ENCODE measurements at places on chromosomes 13 and 19.

GRCh38 chr19:16825312-16826052, 3.7 kb upstream of the SIN3B start:
- no peak for DNase-seq

DNA sequence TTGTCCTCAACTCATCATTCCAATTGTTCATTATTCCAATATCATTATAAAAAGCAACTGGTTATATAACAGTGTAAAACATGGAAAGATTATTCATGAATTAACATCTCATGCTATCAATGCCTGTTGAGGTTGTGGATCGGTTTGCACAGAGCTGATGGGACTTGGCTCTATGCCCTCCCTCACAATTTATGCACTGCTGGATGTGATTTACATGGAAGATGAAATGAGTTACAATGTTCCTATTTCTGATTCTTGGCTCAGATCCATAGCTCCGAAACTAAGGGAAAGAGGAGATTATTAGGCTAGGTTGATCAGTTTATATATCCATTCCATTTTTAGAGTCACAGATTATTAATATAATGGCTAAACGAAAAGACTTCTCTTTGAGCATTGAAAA, 38.6 kb downstream of the SCEL start:
- DNase-seq: no peak

- peak; percentile 38 for DNase-seq
These were observed 5.0 kb upstream of the BSG start for GRCh38 chr19:567296-567900.

GRCh38 chr13:71799324-71799723, 67.7 kb downstream of the DACH1 start:
- no peak for DNase-seq

- peak; percentile 52 for DNase-seq
These were observed 1531.7 kb upstream of the SPRY2 start for GRCh38 chr13:81872581-81872980.

DNA sequence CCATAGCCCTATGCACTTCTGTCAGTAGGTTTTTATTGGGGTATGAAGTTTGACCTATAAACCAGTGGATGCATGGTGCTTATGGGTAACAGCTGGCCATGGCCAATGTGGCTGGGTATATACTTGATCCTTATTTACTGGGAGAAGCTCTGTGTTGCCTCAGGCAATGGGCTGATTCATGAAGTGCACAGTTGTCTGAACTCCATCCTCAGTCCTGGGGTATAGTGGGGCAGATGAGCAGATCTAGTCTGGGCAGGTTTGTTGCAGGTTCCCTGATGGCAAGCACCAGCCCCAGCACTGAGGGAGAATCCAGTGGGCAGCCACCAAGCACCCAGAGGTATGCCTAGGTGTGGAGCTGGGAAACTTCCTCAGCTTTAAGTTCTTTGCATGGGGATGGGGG, 274.4 kb downstream of the TDRD3 start:
- DNase-seq: no peak

GRCh38 chr19:38647966-38648768, 718 bp downstream of the ACTN4 start:
- no peak for DNase-seq

GRCh38 chr13:70386919-70387318, 278.7 kb upstream of the KLHL1 start:
- DNase-seq: no peak

- DNase-seq: peak; percentile 30
These were observed 58.0 kb downstream of the ERCC5 start for GRCh38 chr13:102903659-102904407.

GRCh38 chr19:5635427-5635826, 12.5 kb downstream of the SAFB start:
- DNase-seq: no peak

DNA sequence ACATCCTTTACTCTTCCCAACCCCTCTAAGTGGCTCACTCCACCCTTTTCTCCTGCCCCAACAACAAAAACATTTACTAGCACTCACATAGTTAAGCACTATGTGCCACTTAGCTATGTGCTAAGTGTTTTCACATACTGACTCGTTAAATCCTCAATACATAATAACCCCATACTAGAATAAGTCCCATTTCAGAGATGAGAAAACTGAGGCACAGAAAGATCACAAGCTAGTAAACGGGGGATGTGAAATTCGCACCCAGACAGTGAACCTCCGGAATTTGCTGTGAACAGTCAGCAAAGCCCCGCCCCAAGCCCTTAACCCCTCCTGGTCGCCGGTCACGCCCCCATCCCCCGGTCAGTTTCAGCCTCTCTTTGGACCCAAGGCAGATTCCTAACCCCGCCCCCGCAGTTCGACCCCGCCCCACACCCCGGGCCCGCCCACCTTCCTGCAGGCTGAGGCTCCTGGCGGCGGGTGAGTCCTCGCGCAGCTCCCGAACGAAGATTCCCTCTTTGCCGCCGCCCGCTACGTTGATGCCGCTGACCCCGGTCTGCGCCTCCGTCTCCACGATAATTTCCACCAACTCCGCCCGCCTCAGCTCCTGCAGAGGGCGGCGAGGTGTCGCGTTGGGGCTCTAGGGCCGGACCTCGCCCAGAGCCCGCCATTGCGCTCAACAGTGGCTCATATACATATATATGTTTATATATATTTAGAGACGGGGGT, 9.8 kb downstream of the PRX start:
- DNase-seq: peak; percentile 87

GRCh38 chr19:44689290-44690130, 9.4 kb upstream of the CEACAM16 start:
- peak; percentile 73 for DNase-seq

GRCh38 chr19:41860419-41861115, 512 bp downstream of the RPS19 start:
- no peak for DNase-seq

- DNase-seq: no peak
These were observed 206.3 kb downstream of the RAP2A start for GRCh38 chr13:97640268-97640667.

DNA sequence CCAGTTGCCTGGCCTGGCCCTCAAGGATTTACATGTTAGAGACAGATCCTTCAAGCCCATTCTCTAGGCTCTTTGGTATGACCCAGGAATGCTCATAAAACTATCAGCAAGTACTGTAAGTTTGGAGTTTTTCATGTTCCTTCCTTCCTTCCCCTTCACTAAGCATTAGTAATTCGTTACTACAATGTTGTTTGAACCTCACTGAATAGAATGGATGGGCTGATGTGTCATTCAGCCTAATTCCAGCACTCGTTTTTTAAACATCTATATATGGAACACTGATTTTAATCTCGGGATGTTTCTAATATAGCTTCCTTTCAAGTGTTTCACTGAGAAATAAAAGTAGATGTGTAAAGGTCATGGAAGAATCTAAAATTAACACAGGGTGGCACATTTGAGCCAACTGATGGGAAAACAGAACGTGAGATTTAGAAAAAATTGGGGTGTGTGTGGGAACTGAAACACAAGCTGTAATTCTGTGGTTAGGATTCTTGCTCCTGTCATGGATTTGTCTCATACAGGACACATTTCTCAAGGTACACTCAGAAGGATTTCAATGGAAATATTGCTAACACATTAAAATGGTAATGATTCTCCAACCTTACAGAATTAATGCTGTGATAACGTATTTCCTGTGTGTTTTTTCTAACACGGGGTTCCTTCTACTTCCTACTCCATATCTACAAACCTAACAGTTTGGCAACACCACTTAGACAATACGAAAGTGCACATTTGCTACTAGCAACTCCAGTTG, 93.4 kb downstream of the FLT1 start:
- DNase-seq: peak; percentile 53

DNA sequence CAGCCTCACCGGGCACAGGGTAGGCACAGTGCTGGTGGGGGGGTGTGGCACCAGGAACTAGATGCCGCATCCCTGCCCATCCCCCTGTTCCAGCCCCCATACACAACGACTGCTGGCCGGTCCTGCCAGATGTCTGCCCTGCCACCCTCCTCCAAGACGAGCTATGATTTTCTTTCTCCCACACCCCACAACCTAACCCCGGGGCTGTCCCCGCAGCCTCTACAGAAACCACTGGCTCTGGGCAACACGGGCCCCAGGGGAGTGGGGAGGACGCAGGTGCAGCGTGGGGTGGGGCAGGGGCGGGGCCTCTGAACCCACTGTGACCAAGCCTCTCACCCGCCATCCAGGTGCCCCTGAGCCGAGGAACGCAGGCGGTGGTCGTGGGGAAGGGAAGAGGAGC, 15.5 kb downstream of the PGLS start:
- no peak for DNase-seq

GRCh38 chr13:75226092-75226491, 255.9 kb downstream of the TBC1D4 start:
- DNase-seq: no peak

DNA sequence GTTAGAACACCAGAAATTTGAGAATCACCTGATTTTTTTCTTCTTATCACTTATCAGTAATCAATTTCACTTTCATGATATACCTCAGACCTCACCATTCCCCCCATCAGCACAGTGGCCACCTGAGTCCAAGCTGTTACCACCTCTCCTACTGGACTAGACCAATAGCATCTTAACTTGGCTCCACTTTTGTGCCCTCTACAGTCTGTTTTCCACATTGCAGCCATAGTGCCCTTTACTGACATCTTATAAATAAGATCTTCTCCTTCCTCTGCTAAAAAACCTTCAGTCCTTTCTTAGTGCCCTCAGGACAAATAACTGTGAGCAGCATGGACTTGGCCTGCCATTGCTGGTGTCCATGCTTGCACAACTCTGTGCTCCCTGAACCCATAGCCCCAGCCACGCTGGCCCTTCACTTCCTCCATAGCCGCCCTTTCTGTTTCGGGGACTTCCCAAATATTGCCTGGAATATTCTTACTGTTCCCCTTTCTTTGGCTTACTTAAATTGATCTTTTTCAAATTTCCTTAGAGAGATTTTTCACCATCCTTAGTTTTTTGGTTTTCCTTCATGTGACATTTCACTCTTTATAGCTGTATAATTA, 380.8 kb downstream of the LMO7 start:
- DNase-seq: peak; percentile 41

DNA sequence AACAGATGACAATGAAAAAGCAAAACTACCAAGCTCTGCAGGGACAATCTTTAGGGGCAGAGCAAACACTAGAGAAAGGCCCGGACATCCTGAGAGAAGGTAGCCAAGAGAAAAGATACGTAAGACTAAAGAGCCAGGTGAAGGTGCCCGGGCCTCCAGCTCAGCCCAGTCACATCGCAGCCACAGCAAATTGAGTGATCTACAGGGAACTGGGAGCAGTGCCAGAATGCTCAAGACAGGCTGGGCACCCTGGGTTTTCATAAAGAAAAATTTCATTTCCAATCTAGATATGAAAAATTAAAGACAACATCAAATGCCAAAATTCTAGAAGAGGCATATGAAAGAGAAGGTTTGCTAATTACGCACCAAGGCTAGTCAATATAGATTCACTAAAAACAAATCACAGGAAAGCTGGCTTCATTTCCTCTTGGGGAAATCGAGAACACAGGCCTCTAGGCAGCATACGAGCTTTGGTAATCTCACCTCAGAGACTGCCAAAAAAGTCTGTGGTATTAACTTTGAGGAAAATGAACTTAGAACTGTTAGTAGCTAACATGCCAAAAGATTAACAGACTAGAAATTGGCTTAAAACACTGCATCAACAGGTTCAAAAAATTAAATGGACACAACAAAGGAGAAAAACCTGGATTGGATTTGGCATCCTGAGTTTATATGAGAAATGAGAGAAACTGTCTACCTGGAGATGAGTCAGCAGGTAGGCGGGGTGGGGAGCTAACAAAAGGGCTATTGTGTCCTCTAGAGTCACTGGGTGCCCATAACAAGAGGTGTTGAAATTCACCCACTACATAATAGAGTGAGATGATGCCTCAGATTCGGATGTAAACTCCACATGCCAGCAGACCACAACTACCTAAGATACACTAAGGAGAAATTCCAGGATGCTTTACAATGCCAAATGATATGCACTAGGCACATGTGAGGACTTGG, 6.6 kb downstream of the ANKRD10 start:
- no peak for DNase-seq

- no peak for DNase-seq
These were observed 63.1 kb downstream of the COG3 start for GRCh38 chr13:45527699-45528462.

DNA sequence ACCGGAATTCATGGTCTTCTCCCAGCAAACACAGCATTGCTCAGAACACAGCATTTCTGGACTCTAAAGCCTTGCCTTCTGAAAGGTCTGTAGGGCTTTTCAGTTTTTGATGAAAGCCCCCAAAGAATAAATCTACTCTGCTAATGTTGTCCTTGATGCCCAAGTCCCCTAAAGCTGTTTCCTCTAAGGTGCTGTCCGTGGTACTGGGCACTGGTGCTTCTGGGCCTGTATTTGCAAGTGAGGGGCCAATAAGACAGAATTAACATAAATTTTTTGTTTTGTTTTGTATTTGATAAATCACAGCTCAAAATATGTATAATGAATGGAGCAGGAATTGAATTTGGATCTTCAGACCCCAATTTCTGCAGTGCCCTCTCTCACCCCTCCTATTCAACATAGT, 12.1 kb upstream of the LGALS13 start:
- DNase-seq: peak; percentile 17

DNA sequence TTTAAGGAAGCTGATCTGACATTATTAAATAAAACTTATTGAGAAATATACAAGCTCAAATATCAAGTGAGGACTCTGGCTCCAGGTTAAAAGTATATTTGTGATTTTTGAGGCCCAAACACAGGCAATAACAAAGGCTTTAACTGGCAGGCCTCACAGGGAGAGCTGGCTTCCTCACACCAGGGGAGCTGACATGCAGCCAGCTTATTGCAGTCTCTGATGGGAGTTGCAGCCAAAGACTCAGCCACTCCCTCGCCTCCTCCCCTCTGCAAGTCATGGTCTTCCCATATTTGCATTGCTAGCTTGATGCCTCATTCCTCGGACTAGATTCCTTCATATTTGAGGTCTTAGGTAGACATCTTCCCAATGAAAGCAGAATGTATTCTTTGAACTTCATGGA, 647.1 kb upstream of the SLITRK6 start:
- DNase-seq: no peak

GRCh38 chr19:48987323-48987722, 5.8 kb downstream of the GYS1 start:
- DNase-seq: no peak

GRCh38 chr13:41456768-41457588, at the start of gene RGCC:
Gene RGCC (plus strand): TSS chr13:41457550. CDS start chr13:41457708, 158 bp downstream.
- peak; percentile 78 for DNase-seq

DNA sequence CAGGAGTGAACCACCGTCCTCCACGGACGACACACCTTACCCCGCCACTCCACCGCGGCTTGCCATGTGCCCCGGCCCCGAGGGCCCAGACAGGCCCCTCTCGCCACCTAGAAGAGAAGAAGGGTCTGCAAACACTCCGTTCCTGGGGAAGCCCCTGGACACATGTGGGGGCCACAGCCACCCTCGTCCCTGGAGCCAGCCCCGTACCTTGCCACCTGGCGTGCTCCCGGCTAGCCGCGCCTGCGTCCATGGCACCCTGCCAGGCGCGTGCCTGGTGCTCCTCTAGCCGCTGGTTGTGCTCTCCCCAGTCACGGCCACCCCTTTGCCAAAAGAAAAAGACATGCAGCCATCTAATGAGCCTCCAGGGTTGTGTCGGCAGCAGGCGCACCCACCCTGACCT, 19.9 kb upstream of the TINCR start:
- no peak for DNase-seq

GRCh38 chr13:91085127-91085526, 262.4 kb upstream of the MIR17HG start:
- DNase-seq: no peak

GRCh38 chr13:86476656-86477055, 677.4 kb upstream of the SLITRK6 start:
- DNase-seq: no peak
